ENCODE measurements at places on chromosomes 4 and X. TPM values are rescaled to one million over a fixed set of nuclear protein-coding genes. Genes with fewer than 3 reads are reported as not detected.

AR gene
- not detected for total RNA-seq

TSPAN7 gene
- not detected for total RNA-seq

GAGE12H gene
- total RNA-seq = not detected

- DNase-seq = no peak
These were observed 35.9 kb upstream of the LRAT start for GRCh38 chr4:154707877-154708276.

DNA sequence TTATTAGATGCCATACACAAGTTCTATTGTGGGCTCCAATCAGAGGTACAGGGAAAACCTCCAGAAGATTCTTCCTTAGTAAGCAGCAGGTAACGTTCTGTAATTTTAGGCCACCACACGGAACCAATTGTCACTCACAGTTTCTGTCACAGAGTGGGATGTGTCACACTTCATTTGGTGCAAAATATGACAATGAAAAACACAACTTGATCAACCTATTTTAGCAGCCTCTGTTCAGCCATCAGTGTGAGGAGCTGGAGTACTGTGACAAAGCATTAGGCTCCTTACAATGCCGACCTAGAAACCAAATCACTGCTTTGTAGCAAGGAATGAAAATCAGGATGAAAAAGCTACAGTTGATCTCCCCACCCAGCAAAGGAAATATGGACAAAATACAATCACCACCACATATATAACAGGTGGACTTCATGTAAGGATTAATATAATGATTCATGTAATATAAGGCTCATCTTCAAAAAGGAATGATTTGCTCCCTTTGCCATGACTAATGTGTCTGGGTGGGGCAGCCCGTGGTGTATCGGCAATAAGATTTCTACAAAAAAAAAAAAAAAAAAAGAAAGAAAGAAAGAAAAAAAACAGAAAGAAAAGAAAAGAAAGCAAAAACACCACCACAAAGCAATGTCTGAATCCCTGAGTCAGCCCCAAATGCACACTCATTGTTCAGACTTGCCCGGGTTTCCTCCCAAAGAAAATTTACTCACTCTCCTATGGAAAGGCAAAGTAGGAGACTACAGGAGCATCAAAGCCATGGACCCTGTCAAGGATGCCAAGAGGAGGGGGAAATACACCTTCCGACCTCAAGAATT lies 36.0 kb downstream of the SLC9A7 start:
- no peak for DNase-seq

- DNase-seq = no peak
These were observed 1239.7 kb downstream of the C4orf33 start for GRCh38 chr4:130335417-130336194.

- no peak for DNase-seq
These were observed 36.2 kb upstream of the PROM1 start for GRCh38 chr4:16119981-16120380.

DNA sequence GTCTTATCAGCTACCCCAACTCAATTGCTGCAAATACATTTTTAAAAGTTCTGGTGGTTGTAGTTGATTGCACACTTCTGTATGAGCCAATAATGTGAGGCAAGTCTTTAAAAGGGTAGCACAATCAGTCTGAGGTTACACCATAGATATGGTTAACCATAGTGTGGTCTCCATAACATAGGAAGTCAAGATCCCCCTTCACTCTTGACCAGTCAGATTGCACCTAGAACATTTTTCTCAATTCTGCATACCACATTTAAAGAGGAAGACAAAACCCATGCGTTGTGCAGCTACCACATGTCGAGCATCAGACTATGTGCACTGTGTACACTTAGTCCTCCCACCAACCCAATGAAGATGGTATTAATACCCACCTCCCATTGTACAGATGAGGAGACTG lies 26.5 kb upstream of the CYBB start:
- DNase-seq = no peak

GPRASP2 gene
- 0.48 TPM for total RNA-seq

CNGA2 gene
- not detected for total RNA-seq

HS3ST1 gene
- total RNA-seq = not detected

HSFX1 gene
- total RNA-seq = 0.33 TPM

DNA sequence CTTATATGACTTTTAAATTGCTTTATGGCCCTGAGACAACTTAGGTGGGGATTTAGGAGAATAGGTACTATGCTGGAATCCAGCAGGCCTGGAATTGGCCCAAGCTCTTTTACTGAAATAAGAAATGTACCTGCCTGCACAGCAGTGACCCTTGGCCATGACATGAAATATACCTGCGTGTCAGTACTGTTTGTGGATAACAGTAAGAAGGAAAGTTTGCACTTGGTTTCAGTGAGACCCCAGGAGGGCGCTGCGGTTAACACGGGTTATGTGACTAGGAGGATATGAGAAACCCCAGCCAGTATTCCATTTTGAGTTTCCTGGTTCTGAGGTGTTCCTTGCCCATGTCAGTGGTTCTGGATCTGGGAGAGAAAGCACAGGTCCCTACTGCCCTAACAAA lies 5.3 kb downstream of the MTM1 start:
- peak; percentile 71 for DNase-seq

DNA sequence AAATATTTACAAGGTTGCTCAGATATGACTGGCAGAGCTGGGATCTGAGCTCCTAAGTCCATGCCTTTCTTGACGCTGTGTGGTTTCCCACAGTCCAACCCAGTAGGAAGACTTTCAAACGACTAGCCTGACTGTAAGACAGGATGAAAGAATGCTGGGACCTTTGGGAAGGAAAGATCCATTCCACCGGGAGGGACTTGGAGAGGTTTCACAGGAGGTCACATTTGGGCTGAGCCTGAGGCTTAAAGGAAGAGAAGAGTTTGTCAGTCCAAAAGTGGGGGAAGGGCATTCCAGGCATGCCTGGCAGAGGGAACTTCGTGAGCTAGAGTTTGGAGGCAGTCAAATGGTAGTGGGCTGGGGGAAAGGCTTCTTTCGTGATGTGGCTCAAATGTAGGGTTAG lies 1.5 kb downstream of the STARD8 start:
- no peak for DNase-seq

DNA sequence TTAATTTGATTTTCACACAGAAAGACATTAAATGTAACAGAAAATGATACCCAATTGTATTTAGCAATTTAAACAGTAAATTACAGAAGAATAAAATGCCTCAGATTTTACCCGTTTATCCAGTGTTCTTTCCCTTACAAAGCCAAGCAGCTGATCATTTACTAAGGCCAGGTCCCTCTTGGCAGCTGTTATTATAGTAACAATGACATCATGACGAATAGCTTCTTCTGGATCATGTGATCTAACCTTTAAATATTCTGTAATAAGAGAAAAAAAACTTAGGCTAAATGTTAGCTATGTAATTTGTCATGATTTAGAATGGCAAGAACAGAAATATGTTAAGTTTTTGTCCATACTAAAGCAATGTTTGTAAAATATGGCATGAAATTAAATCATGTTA lies 69.4 kb downstream of the PDS5A start:
- no peak for DNase-seq

DUX4 gene
- total RNA-seq = not detected

DNA sequence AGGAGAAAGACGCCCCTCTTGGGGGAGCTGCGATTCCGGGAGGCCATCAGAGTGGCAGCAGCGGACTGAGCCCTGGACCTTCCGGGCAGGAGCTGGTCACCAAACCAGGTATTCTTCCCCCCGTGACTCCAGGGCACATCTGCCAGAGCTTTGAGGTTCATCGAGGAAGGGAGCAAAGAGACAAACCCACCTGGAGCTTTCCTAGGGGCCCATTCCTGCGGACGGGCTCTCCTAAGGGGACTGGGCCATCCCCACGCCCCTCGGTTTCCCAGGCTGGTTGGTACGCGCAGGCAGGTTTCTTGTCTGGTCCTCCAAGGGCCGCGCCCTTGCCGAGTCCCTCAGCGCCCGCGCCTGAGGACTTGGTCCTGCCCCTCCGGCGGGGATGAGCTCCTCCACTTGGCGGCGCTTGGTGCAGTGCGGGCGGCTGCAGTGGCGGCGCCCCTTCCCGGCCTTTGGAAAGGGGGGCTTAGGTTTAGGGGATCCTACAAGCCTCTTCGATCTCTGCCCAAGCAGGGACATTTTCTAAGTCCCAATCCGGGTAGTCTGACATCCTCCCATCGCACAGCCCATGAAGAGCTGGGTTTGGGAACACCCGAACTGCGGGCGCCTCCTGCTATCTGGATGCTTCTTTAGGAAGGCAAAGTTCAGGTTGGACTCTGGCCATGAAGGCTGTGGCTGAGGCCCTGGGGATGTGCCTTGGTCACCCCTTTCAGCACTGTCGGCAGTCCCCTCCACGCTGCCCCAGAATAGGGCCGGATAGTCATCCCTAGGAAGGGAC lies 538 bp downstream of the STBD1 start:
- DNase-seq = no peak

PLAC8 gene
- total RNA-seq = 37.4 TPM

DNA sequence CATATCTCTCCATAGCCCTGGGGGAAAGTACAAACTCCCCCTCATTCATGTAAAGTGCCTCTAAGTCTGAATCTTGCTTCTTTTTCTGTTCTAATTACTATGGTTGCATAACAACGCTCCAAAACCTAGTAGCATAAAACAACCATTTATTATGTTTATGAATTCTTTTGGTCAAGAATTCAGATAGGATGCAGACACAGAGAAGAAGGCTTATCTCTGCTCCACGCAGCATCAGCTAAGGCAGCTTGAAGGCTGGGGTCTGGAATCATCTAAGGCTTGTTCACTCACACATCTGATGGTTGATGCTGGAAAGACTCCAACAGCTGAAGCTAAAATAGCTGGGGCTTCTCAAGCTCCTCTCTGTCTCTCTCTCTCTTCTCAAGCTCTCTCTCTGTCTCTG lies 564.5 kb downstream of the ZNF674 start:
- no peak for DNase-seq

- DNase-seq = no peak
These were observed 1000.7 kb downstream of the STIM2 start for GRCh38 chr4:27861381-27861787.

GRCh38 chr4:2963966-2964471 lies 648 bp downstream of the GRK4 start:
- DNase-seq = peak; percentile 81

DNA sequence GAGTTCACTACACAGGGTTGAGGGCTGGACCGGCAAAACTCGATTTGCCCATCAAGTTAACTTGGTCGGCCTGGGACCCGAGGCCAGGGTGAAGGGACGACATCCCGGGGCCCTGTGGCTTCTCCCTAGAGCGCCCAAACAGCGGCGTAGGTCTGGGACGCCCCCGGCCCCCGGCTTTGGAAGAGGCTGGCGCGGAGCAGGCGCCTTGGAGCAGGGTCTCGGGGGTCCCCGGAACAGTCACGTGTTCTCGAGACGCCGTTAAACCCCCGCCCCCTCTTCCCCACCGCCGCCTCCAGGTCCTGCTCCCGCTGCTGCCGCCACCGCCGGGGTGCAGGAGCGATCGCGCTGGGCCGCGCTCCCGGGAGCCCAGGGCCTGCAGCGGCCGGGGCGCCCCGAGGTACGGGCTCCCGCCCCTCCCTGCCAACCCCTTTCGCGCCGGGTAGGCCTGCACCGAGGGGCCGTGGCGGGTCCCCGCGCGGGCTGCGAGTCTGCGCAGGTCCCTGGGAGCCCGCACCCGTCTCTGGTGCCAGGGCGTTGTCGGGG lies at the start of gene NPY5R:
Gene NPY5R (plus strand): TSS at position 289 of the 543 bp plus-strand sequence. CDS start 6,382 bp downstream, outside the sequence.
- DNase-seq = no peak

- no peak for DNase-seq
These were observed 39.1 kb downstream of the PDGFRA start for GRCh38 chr4:54268151-54268550.

ERCC6L gene
- 10.8 TPM for total RNA-seq

Measured in natural killer cell treated with Interleukin-12 subunit alpha and Interleukin-12 subunit beta and Interleukin-15 and Interleukin-18, amount 100 ng/mL, for 72 hours (primary cell).